ENCODE measurements at places on chromosomes 2 and 18. TPM values are rescaled to one million over a fixed set of nuclear protein-coding genes. Genes with fewer than 3 reads are reported as not detected.

The COL6A3 gene
- 156 TPM for total RNA-seq

GRCh38 chr2:113799375-113799774 is 42.9 kb upstream of the SLC35F5 start:
- H3K27ac ChIP-seq: no peak overlapping the region
- no peaks in the 10 kb centered on the region for H3K27me3 ChIP-seq
- no peaks in the 10 kb centered on the region for H3K36me3 ChIP-seq
- H3K4me3 ChIP-seq: no peak overlapping the region
- no peaks in the 10 kb centered on the region for H3K4me1 ChIP-seq

DNA sequence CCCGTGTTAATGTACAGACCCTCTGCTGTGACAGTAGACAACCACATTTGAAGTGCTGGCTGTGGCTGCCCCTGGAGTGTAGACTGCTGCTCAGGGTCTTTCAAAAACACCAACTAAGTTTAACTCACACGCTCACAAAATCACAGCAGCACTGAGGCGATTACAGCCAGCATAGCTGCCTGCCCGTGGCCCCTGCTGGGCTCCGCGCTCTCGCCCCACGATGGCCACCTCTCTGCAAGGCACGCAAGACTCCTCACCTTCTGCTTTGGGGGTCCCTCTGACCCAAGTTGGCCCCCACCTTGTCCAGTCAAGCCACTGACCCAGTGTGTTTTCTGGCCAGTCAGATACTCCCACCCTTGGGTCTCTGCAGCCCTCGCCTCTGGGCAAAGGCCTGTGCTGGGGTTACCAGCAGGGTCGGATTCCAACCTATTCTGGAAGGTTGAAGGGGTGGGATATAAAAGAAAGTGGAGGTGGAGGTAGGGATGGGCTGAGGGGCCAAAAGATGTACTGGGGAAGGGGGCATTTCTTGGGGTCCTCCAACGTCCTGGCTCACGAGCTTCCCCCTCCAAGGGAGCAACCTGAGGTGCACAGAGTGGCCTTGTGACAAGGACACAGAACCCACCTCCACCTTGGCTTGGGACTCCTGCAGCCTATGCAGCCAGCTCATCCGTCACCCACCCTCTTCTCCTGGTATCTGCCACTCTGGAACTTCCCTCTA is 2.9 kb upstream of the B3GNT7 start:
- no peaks in the 10 kb centered on the region for H3K36me3 ChIP-seq
- DNase-seq: no peak
- H3K27ac ChIP-seq: no peak overlapping the region
- no peak overlapping the region for H3K4me3 ChIP-seq

- no peaks in the 10 kb centered on the region for H3K36me3 ChIP-seq
- no peak overlapping the region for H3K4me3 ChIP-seq
- no peaks in the 10 kb centered on the region for H3K27me3 ChIP-seq
These were observed 144.4 kb downstream of the PIEZO2 start for GRCh38 chr18:11004951-11005350.

DNA sequence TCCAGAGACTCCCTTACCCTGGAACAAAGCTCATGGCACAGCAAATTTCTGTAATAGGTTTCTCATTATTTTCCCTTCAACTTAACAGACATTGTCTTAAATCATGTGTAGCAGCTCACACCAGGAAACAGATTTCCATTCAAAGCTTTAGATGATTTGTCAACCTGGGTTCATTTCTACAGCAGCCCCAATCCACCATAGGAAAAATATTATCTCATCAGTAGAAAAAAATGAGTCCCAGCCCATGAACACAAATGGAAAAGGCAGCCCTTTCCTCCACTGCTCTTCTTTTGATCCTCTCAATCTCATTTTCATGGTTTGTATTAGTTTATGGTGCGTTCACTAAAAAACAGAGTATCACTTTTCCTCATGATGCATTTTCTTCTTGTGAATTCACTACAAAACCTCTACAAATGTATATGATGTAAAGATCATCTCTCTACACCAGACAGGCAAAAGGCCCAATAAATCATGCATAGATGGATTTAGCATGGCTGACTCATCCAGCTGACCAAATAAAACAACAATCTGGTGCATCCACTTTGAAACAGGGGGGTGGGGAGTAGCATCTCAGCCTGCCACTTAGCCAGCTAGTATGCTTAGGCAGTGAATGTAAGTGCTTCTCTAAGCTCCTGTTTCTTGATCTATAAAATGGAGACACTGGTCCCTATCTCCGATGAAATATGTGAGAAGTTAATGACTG is 78.6 kb downstream of the SATB2 start:
- no peaks in the 10 kb centered on the region for H3K4me1 ChIP-seq
- DNase-seq: no peak
- H3K4me3 ChIP-seq: no peak overlapping the region
- H3K27me3 ChIP-seq: no peaks in the 10 kb centered on the region
- H3K36me3 ChIP-seq: no peaks in the 10 kb centered on the region

DNA sequence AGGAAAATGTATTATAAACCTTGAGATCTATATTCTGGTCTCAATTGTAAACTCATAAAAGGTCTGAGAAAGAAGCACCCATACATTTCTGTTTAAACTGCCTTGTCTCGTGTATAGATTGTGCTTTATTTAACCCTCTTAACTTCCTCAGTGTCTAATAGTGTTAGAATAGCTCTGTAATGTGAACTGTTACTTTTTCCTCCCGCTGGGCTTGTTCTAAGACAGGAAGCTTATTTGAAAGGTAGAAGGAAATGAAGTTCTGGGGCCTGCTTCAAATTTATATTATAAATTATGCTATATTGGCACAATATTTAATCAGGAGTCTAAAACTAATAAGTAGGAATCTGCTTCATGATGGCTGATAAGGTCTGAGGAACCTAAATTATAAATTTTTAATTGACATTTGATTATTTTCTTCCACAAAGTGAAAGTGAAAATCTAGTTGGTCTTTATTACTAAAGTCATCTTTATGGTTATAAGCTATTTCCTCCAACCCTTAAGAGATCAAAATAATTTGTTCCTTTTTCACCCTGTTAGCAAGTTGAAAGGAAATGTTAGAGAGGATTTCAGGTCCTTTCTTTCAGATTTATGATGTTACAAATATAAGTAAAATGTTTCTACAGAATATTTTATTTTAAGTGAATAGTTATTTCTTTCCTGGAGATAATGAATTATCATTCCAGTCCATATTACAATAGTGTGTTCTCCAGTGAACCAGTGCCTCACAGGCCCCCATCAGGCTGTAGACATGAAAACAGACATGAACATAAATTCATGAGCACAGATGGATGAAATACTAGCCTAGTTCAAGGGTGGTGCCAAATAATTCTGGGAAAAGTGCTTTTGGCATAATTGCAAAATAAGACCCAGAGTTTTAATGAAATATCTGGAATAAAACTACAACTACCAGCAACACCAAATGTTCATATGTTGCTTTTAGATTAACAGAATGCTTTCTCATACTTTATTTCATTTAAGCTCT is 7.9 kb downstream of the MFSD6 start:
- H3K4me3 ChIP-seq: no peak overlapping the region
- no peaks in the 10 kb centered on the region for H3K4me1 ChIP-seq
- H3K27me3 ChIP-seq: no peaks in the 10 kb centered on the region
- DNase-seq: no peak
- no peaks in the 10 kb centered on the region for H3K36me3 ChIP-seq

DNA sequence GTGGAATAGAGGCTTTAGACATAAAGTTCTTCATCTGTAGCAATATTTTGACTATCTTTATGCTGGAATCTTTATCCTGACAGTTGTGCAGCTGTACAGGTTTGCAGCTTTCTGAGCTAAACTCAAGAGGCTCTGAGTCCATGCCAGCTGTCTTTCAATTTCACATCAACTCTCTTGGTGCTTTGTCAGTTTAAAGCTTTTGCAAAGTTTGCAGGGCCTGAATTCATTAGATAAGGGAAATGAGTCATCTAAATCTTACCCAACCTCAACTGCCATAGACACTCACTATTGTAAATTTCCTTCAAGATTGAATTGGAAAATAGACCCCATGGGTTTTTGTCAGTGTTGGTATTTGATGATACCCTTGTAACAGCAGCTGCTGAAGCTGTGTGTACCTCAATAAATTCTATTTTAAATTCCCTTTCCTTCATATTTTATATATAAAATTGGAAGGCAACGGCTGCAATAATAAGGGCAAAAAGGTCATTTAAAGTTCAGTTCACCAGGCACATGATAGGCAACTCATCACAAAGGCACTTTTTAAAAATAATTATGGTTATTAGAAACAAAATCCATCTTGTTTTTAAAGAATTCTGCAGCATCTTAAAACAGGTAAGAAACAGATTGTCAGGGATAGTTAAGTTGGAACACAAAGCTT is 169.9 kb upstream of the SLC39A10 start:
- no peak for DNase-seq
- H3K4me1 ChIP-seq: no peaks in the 10 kb centered on the region
- no peak overlapping the region for H3K27ac ChIP-seq
- no peak overlapping the region for H3K4me3 ChIP-seq

GRCh38 chr2:204896146-204896545 is 350.9 kb downstream of the PARD3B start:
- H3K27me3 ChIP-seq: no peaks in the 10 kb centered on the region
- no peaks in the 10 kb centered on the region for H3K36me3 ChIP-seq
- no peak for DNase-seq
- no peak overlapping the region for H3K27ac ChIP-seq
- H3K4me3 ChIP-seq: no peak overlapping the region

DNA sequence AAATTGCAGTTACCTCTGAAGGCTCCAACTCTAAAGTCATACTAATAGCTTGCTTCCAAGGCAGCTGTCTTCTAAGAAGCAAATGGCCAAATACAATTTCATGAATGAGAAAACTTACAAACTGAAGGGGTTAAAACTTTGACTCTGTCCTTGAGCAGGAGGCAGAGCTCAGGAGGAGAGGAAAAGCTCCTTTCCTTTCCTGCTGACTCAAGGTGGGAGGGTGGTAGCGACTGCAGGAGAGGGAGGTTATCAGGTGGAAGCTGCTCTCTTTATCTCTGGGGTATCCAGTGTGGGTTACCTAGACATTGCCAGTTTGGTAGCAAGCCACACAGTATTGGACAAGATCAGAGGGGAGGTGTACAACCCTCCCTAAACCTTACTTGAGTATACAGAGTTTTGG is 2.7 kb upstream of the EFEMP1 start:
- H3K27me3 ChIP-seq: no peaks in the 10 kb centered on the region
- H3K36me3 ChIP-seq: no peaks in the 10 kb centered on the region
- H3K27ac ChIP-seq: no peak overlapping the region
- no peak overlapping the region for H3K4me3 ChIP-seq
- no peaks in the 10 kb centered on the region for H3K4me1 ChIP-seq

DNA sequence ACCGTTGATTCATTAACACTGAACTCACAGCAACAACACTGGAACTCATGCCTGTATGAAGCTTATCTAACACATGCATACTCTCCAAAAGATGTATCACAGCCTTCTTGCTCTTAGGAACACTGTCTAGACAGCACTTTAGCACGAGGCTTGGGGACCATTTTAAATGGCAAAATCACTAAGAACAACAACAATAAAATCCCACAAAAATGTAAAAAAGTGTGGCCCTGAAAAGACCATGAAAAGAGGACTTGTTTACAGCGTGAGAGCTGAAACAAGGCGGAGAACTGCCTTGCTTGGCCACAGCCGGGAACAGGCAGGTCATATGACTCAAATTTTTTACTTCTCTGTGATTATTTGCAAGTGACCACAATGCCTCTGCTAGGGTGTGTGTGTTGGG is 48.1 kb downstream of the CHN1 start:
- no peak overlapping the region for H3K4me3 ChIP-seq
- H3K27me3 ChIP-seq: no peaks in the 10 kb centered on the region
- no peaks in the 10 kb centered on the region for H3K4me1 ChIP-seq
- H3K27ac ChIP-seq: no peak overlapping the region
- no peaks in the 10 kb centered on the region for H3K36me3 ChIP-seq
- DNase-seq: no peak

GRCh38 chr2:218569661-218570500 is 1.2 kb downstream of the CNOT9 start:
- H3K27me3 ChIP-seq: no peaks in the 10 kb centered on the region
- peak overlapping the region; percentile 91 for H3K27ac ChIP-seq
- H3K36me3 ChIP-seq: peaks cover 8% of the 10 kb centered on the region

DNA sequence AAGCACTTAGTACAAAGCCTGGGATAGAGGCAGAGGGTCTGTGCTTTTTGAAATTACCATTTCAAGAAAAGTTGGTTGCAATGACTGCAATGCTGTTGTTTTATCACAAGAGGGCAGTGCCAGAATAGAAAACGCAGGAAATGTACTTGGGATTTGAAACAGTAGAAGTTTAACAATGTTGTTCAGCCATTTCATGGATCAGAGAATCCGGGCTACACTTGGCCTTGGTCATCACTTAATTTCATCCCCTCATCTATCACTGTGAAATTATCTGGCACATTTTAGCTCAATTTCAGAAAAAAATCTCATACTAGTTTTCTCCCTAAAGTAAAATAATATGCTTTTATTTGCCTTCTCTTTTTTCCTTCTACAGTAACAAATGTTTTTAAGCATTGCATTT is 70.8 kb downstream of the RAPGEF4 start:
- DNase-seq: no peak

- H3K27ac ChIP-seq: no peak overlapping the region
- peaks cover 6% of the 10 kb centered on the region for H3K4me1 ChIP-seq
- H3K36me3 ChIP-seq: no peaks in the 10 kb centered on the region
- no peak overlapping the region for H3K4me3 ChIP-seq
These were observed 54.3 kb downstream of the VSNL1 start for GRCh38 chr2:17594533-17595401.

DNA sequence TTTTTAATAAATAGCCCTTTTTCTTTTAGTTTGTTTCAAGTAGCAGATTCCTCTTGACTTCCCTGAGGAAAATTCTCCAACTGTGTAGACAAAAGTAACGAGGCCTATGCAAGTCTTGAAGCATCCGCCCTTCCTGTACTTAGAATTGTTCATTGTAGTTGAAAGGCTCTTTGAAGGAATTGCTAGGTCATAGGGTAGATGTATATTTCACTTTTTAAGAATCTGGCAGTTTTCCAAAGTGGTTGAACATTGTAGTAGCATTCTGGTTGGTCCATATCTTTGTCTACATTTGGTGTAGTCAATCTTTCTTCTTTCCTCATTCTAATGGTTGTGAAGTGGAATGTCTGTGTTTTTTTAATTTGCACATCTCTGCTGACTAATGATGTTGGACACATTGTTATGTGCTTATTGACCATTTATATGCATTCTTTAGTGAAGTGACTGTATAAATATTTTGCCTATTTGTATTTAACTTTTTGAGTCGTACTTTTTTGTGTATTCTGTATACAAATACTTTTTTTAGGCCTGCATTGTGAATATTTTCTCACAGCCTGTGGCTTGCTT is 5.6 kb upstream of the SERPINB11 start:
- no peak overlapping the region for H3K4me3 ChIP-seq
- no peaks in the 10 kb centered on the region for H3K36me3 ChIP-seq
- H3K27me3 ChIP-seq: no peaks in the 10 kb centered on the region
- no peaks in the 10 kb centered on the region for H3K4me1 ChIP-seq
- DNase-seq: no peak

- DNase-seq: no peak
- no peaks in the 10 kb centered on the region for H3K27me3 ChIP-seq
- no peak overlapping the region for H3K27ac ChIP-seq
- no peaks in the 10 kb centered on the region for H3K36me3 ChIP-seq
- H3K4me3 ChIP-seq: no peak overlapping the region
These were observed 24.4 kb upstream of the CHMP1B start for GRCh38 chr18:11826836-11827235.
